ENCODE measurements at places on chromosomes 7 and 10. TPM values are rescaled to one million over a fixed set of nuclear protein-coding genes. Genes with fewer than 3 reads are reported as not detected.

DNA sequence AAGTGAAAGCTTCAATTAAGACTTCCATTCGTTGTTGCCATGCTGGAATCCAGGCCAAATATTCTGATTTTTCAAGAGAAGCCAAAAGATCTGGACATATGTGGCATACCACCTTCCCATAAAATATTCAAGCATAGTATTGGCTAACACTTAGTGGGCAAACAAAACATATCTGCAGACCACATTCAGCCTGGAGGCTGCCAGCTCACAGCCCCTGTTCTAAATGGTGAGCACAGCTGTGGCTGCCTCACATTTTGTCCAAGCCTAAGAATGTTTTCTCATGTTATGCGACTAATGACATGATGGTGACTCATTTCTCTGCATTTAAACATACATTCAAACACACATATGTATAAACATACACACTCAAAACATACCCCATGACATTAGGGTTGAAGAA is 10.6 kb upstream of the CALU start:
- DNase-seq = no peak

GRCh38 chr7:114786455-114786854 is 135.4 kb upstream of the MDFIC start:
- DNase-seq = no peak

GRCh38 chr7:27952456-27953285 is 212.7 kb downstream of the TAX1BP1 start:
- no peak for DNase-seq

Gene NXPH1
- total RNA-seq = not detected
